CD14-positive monocyte (primary cell): ENCODE measurements at places on chromosomes 1 and 21.

- peak overlapping the region; percentile 99 for H3K27ac ChIP-seq
- H3K27me3 ChIP-seq = no peaks in the 10 kb centered on the region
- DNase-seq = no peak
- H3K4me3 ChIP-seq = peak overlapping the region; percentile 78
Measured at GRCh38 chr21:41361053-41361785, 608 bp upstream of the MX2 start.

DNA sequence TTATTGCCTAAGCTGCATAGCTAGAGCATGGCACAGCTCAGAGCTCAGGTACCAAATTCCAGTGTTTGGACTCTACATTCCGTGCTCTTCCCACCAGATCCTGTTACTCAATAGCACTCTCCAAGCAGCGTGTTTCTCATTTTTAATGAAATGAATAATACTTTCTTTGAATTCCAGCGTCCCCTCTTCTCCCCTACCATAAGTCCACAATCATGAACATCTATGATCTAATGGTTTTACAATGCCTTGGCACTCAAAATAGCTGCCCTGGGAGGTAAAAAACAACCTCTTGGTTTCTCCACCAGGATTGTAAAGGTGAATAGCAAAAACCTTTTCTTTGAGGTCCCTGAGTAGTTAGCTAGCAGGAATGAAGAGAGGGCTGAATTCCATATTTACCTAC is 480.0 kb upstream of the PKN2 start:
- H3K27ac ChIP-seq = no peak overlapping the region
- H3K36me3 ChIP-seq = no peaks in the 10 kb centered on the region
- H3K4me1 ChIP-seq = no peaks in the 10 kb centered on the region
- H3K27me3 ChIP-seq = no peaks in the 10 kb centered on the region
- H3K4me3 ChIP-seq = no peak overlapping the region
- no peak for DNase-seq

DNA sequence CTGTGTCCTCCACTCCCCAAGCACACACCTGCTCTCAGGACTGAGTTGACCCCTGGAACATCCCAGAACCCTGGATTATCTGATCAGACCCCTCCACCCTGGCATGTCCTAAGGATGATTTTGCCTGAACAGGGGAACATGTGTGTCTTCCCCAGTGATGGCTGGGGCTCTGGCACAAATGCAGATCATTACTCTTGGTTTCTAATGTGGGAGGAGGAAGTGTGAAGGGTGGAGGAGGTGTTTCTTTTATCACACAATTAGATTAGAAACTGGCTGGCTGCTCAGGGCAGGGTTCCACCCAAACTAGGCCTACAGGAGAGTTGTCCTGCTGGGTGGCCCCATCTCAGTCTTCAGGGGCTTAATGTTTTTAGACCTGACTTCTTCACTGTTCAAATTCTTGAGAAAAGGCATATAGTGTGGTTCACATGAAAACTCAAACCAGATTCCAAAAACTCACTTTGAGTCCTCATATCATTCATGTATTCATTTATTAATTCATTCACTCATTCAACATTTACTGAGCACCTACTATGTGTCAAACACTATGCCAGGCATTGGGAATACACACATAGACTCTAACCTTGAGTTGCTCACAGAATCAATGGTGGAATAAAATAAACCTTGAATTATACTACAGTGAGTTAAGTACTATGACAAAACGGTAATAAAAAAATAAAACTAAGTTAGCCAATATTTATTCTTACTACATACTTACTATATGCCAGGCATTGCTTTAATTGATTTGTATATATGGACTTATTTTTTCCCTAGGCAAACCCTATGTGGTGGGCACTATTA is 221.8 kb upstream of the JUN start:
- peaks cover 28% of the 10 kb centered on the region for H3K4me1 ChIP-seq
- no peak overlapping the region for H3K4me3 ChIP-seq
- no peaks in the 10 kb centered on the region for H3K36me3 ChIP-seq
- H3K27me3 ChIP-seq = no peaks in the 10 kb centered on the region
- DNase-seq = no peak
- no peak overlapping the region for H3K27ac ChIP-seq

- H3K27ac ChIP-seq = no peak overlapping the region
- no peaks in the 10 kb centered on the region for H3K27me3 ChIP-seq
- no peak for DNase-seq
- no peaks in the 10 kb centered on the region for H3K4me1 ChIP-seq
- no peak overlapping the region for H3K4me3 ChIP-seq
Measured at GRCh38 chr1:84583648-84584047, 9.4 kb upstream of the CTBS start.

DNA sequence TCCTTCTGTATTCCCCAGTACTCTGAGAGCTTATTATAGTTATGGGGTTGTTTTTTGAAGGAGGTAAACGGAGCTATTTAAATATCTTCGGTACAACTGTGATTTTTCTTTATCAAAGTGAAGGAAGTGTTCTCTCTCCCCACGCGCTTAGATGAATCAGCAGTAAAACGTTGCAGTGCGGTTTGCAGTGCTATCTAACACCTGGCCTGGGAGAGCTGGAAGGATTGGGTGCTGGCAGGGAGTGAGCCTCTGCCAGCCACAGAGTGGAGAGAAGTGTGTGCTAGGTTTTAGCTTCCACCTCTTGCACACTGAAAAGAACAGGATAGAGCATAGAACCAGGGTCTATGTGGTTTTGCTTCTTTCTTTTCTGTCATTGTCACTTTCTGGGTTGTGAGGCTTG is 165.9 kb downstream of the SDCCAG8 start:
- H3K4me1 ChIP-seq = peaks cover 29% of the 10 kb centered on the region
- H3K27me3 ChIP-seq = no peaks in the 10 kb centered on the region
- peak; percentile 29 for DNase-seq
- H3K4me3 ChIP-seq = peak overlapping the region; percentile 27

GRCh38 chr1:147719711-147720225 is 40.6 kb downstream of the GJA5 start:
- peaks cover 2% of the 10 kb centered on the region for H3K27me3 ChIP-seq
- H3K4me3 ChIP-seq = no peak overlapping the region
- no peak for DNase-seq
- peaks cover 13% of the 10 kb centered on the region for H3K4me1 ChIP-seq
- H3K27ac ChIP-seq = no peak overlapping the region

DNA sequence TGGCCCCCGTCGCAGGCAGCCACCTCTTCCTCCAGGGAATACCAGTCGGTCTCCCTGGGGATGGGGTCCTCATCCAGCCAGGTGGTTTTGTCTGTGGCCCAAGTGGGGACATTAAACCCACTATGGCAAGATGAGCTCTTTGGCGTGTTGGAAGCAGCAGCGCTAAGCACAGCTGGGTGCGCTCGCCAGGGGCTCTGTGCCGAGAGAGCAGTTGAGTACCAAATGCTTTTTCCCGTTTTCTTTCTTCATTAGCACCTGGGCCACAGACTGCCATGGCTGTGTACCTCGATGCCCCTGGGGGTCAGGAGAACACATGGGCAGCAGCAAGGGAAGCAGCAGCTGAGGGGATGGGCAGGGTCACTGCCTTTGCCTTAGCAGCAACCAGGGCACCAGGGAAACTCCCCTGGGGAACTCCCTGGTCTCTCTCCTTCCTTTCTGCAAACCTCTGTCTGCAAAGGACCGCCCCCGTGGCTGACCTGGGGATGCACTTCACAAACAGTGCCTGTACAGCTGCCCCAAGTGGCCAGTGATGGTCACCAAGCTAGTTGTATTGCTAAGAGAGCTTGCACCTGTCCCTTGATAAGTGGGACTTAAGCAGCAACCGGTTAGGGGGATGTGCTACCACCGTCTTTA is 31.1 kb downstream of the EDARADD start:
- no peak overlapping the region for H3K4me3 ChIP-seq
- DNase-seq = no peak
- no peak overlapping the region for H3K27ac ChIP-seq

DNA sequence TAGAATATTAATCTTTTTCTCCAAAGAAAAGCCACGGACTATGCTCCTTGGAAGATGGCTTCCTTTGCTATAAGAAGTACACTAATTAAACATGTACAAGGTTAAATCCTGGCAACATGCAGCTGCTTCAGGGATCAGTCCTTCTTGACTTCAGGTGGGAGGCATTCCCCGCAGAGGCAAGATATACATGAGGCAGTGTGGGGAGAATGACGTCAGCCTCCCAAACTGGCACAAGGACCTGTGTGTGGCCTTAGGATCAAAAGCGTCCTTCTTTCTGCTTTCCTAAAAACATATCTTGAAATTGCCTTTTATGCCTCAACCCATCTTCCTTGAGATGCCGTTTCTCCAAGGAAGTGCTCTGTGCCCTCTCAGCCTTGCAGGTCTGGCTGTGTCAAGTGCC is 90.3 kb downstream of the WLS start:
- DNase-seq = no peak
- H3K36me3 ChIP-seq = peaks cover 86% of the 10 kb centered on the region
- H3K27ac ChIP-seq = no peak overlapping the region

- H3K27ac ChIP-seq = peak overlapping the region; percentile 84
- peaks cover 56% of the 10 kb centered on the region for H3K4me1 ChIP-seq
- peak overlapping the region; percentile 54 for H3K4me3 ChIP-seq
- no peak for DNase-seq
Measured at GRCh38 chr1:23868557-23869016, 497 bp upstream of the FUCA1 start.

DNA sequence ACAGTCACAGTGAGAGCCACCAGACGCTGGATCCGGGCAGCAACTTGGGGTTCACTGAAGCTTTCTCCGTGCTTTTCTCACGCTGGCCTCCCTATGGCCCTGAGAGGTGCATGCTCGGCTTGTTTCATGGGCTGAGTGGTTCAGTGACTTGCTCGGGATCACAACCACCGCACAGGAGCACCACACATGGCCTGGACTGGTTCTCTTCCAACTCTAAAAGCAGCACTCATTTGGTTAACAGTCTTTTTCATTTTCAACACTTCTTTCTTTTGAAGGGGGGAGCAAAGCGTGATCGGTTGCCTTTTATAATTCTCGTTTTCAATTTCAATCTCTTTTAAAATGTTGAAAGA is 26.2 kb downstream of the UBIAD1 start:
- peaks cover 8% of the 10 kb centered on the region for H3K36me3 ChIP-seq
- no peaks in the 10 kb centered on the region for H3K27me3 ChIP-seq
- no peak for DNase-seq
- no peak overlapping the region for H3K4me3 ChIP-seq

DNA sequence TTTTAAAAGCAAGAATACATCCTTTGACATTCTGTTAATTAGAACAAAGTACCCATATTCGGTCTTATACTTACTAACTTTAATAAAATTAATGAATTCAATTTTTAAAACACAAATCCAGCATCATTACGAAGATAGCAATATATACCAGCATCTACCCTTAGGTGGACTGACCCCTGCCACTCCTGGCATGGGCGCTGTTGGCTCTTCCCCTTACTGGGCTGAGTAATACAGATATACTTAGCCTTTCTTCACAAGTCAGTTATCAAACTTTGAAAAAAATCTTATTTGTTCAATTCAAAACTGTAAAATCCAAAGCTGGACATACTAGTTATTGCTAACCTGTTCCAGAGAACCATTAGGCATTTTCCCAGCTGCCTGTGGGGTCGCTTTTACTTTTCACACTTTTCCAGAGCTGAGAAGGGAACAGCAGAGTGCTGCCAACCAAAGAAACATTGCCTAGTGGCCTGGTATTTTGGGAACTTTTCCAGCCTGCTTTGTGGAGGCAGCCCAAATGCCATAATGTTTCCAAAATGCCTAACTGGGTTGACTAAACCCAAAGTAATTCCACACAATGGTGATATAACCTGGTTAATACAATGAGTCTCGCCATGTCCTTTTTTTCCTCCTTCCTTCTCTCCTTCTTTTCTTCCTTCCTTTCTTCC is 424.7 kb upstream of the ADGRL2 start:
- no peak overlapping the region for H3K4me3 ChIP-seq
- no peaks in the 10 kb centered on the region for H3K36me3 ChIP-seq
- DNase-seq = no peak
- H3K27ac ChIP-seq = no peak overlapping the region
- H3K27me3 ChIP-seq = no peaks in the 10 kb centered on the region

GRCh38 chr1:39509360-39510009 is 18.0 kb downstream of the BMP8A start:
- H3K4me1 ChIP-seq = peaks cover 7% of the 10 kb centered on the region
- no peaks in the 10 kb centered on the region for H3K36me3 ChIP-seq
- peak; percentile 17 for DNase-seq
- H3K27ac ChIP-seq = no peak overlapping the region
- H3K27me3 ChIP-seq = no peaks in the 10 kb centered on the region
